ENCODE measurements at places on chromosomes 3 and 15.

GRCh38 chr15:31801152-31801551 is 229.2 kb upstream of the CHRNA7 start:
- no peak for DNase-seq

GRCh38 chr3:170766823-170767575 is 103.0 kb downstream of the RPL22L1 start:
- no peak for DNase-seq

GRCh38 chr15:50883903-50884302 is 24.6 kb upstream of the AP4E1 start:
- DNase-seq = peak; percentile 58

- DNase-seq = no peak
Observed at GRCh38 chr3:37700466-37701248, 161.0 kb upstream of the CTDSPL start.

DNA sequence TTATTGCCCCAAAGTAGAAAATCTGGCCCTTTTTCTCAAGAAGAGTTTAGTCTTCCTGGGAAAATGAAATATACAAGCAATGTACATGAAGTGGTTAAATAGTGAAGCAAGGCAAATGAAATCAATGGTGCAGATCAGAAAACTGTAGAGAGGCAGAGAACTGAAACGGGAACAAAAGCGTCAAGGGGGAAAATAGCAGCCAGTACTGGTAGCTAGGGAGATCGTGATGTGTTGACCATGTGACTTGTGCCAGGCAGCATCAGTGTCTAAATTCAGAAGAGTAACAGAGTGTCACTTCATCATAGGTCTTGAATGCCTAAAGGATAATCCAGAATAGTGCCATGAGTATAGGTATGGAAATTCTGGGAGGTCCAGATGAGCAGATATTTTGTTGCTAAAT is 163.1 kb downstream of the CHL1 start:
- DNase-seq = no peak

DNA sequence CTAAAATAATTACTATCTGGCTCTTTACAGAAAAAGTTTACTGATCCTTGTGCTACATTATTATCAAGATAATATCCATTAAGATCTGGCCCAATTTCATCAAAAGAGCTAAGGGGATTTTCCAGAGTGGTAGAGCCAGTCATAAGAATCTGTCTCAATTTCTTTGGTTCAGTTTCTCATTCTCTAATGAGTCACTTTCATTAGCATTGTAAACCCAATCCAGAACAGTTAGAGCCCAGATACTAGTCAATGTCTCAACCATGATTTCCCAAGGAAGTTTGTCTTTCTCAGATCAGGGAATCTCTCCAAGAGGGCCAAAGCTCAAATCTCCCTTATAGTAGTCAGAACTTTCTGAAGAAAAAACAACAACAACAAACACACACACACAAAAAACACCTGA is 131.1 kb upstream of the PPP2R3A start:
- DNase-seq = no peak

DNA sequence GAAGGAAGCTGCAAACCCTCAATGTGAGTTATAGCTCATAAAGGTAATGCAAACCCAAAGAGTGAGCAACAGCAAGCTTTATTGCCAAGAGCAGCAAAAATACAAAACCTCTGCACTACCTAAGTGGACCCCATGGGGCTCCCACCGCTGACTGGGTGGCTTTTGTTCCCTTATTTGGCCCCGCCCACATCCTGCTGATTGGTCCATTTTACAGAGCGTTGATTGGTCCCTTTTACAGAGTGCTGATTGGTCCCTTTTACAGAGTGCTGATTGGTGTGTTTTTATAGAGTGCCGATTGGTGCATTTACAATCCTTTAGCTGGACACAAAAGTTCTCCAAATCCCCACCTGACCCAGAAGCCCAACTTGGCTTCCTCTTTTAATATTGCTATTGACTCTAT is 154.5 kb upstream of the NSMCE3 start:
- DNase-seq = no peak

DNA sequence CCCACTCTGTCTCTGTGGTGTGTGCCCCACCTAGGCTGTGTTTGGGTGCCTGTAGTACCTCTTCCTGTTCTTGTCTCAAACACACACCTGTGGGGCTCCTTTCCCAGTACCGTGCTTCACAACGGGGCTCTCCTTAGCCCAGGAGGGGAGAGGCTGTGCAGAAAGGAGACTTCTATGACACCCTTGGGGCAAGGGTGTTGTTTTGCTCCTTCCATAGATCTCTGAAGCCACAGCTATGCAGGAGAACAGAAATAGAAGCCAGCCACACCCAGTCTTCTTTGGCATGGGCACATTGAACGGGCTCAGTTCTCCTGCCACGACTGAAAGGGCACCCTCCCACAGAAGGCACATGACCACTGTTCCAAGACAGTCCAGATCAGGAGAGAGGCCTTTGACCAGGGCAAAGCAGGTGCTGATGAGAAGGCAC is 74.3 kb downstream of the LIPC start:
- peak; percentile 57 for DNase-seq

GRCh38 chr15:75989045-75989444 is 23.2 kb downstream of the NRG4 start:
- no peak for DNase-seq

GRCh38 chr3:3771567-3771966 is 27.7 kb upstream of the LRRN1 start:
- DNase-seq = no peak

GRCh38 chr3:107795514-107796094 is 272.8 kb downstream of the BBX start:
- DNase-seq = no peak

- DNase-seq = no peak
Observed at GRCh38 chr15:92523176-92523575, 129.5 kb downstream of the ST8SIA2 start.

DNA sequence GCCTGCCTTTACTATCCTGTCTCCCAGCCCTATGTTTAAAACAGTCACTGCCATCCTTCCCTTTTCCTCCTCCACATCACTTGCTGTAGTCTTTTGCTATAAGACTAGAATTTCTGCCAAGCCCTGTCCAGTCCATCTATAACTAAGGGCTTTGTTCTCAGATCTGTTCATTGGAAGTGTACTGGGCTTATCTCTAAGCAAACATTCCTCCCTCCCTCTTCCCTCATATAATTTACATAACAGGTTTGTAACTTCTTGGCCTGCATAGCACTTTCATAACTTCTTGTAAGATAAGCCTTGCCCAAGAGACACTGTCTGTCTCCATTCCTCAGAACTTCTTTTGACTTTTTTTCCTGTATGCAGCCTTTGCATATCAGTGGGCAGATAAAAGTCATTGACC is 16.7 kb downstream of the TPRG1 start:
- DNase-seq = peak; percentile 58

DNA sequence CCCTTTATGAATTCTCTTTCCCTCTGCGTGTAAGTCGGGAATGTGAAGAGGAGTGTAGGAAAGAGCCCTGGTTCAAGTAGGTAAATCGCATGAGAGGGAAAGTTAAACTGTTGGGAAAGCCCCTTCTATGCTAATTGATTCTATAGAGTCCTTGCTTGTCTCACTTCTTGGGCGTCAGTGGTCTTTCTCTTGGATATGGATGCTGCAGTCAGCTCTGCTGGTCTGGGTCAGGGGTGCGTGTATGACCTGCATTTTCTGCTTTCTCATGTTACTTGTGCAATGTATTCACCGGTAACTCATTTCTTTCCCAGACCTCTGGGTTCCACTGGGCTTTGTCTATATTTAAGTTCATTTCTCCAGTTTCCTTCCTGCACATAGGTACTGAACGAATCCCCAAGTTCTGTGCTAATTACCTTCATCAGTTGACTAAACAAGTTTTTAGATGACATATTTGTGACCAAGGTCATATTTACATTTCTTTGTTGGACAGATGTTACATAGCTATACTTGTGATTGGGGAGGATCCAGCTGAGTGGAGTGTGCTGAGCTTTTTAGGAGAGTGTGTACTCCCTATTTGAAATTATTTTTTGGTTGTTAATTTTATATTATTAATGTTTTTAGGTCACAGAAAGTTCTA is 1.4 kb downstream of the SETD5 start:
- peak; percentile 19 for DNase-seq
